ENCODE measurements at places on chromosomes 6 and 20.

DNA sequence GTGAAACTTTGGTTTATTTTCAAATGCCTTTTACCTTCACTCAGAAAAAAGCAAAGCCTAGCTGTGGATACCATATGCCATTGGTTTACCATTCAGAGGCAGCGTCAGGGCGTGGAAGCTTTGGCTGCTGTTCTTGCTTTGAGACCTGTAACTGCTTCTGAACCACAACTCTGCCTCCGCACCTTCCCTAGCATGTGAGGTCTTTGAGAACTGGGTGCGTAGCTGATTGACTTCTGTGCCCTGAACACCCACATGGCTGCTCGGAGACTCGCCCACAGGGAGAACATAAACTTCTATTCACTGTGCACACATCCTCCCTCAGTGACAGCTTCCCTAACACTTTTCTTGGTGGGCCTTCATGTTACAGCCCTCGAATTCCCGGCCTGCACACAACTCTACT lies 11.2 kb upstream of the CLDN20 start:
- no peak for DNase-seq

DNA sequence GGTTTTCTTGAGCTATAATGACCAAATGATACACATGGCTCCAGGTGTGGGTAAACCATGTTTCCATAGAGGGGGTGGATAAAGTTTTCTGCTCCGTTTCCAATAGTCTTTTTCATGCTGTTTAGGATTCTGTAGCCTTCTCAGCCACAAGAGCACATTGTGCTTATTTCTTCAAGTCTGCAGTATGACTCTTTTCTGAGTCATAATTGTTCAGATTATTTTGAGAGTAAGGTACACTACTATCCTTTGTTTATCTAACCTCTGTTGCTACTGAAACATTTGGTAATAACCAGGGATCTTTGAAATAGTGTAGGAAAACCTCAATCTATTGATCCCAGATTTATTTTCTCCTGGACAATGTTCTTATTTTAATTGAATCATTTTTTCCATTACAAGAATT lies 247.9 kb upstream of the BMP2 start:
- DNase-seq: no peak

DNA sequence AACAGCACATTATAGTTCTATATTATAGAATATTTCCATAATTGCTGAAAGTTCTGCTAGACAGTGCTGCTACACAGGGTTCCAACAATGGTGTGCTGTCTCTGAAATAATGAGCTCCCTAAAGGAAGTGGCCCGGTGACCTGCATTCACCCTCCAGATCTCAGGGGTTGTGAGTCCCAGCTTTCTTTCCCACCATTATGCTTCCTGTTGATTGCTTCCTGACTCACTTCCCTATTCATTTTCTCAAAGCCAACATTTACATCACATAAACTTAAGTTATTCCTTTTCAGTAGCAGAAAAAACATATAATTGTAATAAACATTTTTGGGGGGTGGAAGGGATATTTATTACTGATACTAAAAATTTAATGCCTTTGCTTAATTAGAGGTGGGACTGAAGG lies 12.9 kb upstream of the CCN6 start:
- DNase-seq: no peak

DNA sequence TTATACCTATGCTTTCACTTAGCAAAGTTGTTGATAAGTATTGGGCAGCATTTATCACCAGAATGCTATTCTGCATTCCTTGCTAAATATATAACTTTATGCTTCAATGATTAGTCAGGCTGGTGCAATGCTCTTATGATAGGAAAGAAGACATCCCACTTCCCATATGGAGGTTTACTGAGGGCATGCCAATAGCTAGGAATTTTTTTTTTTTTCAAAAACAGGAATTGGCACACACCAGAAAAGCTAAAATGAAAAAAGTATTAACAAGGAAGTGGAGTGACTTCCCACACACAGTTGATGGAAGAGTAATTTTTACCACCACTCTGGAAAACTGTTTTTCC lies 90.8 kb downstream of the FRK start:
- no peak for DNase-seq

DNA sequence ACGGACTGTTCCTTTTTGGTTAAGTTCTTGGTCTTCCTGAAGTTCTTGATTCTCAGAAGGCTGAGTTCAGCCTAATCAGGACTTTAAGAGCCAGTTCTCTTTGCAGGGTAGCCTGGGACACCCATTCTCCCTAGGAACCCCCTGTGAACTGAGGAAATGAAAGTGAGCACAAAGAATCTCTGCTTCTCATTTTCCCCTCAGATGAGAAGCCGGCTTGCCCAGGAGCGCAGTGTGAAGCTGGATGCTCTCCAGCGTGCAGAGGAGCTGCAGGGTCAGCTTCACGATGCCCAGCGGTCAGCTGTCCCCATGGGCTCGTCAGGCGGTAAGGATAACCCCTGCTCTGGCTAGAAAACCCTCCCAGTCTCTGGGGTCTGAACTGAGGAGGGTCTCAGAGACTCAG lies 34.0 kb downstream of the CD164 start:
- no peak for DNase-seq

DNA sequence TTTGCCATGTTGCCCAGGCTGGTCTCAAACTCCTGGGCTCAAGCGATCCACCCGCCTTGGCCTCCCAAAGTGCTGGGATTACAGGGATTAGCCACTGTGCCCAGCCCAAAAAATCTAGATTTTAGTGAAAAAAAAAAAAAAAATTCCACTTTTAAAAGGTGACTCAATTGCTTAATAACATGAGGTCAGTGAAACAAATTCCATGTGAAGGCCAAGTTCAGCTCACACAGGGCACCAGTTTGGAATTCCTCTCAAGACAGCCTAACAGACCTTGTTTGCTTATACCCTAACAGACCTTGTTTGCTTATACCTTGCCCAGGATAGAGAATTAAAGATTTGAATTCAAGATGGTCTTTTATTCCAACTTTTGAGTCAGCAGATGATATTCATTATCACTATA lies 5.1 kb downstream of the RRBP1 start:
- DNase-seq: no peak

DNA sequence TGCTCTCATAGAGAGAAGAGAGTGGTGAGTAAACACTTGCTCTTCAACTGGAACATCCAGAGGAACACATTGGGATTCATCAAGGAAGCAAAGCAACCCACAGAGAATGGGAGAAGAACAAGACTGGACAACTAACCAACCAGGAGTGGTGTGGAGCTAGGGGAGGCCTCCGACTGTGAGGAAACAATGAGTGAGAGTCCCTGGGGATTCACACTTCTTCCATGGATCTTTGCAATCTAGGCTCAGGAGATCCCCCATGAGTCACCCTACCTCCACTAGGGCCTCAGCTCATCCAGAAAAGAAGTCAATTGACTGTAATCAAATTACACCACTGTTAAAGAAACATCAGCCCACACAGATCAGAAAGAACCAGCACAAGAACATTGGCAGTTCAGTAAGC lies 42.3 kb upstream of the CLVS2 start:
- no peak for DNase-seq

GRCh38 chr20:17444091-17444490 lies 87.1 kb downstream of the BFSP1 start:
- DNase-seq: no peak

DNA sequence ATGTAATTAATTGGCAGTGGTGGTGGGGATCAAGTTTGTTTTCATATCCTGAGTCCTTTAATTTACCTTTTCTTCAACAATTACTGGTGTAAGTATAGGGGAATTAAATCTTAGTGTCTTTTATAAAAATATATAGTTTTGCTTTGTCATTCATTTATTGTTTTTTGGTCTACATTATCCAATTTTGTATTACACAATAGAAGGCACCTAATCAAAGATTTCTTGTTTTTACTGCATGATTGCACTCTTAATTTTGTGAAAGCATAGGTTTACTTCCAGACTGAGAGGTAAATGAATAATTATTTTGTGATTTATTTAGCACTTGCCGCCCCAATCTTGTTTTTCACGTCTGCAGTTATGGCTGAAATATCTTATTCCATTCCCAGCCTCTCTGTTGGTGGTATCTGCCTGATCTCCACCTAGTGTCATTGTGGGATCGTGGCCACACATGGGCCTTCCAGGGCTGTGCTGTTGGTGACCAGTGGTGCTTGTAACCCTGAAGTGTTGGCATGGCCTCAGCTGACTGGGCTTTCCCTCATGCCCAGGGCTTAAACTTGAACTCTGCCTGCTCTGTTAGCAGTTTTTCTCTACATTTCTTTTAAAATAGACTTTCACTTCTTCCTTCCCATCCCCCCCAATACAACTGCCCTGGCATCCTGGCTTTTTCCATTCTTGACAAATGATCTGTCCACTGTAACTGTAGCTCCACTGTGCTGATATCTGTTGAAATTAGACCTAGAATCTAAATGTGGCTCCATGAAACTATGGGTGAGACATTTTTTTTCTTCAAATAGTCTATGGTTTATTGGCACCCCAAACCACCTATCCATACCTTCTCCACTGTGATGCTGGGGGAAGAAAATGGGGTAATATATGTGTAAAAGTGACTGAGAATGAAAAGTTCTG lies 24.8 kb downstream of the E2F3 start:
- no peak for DNase-seq

DNA sequence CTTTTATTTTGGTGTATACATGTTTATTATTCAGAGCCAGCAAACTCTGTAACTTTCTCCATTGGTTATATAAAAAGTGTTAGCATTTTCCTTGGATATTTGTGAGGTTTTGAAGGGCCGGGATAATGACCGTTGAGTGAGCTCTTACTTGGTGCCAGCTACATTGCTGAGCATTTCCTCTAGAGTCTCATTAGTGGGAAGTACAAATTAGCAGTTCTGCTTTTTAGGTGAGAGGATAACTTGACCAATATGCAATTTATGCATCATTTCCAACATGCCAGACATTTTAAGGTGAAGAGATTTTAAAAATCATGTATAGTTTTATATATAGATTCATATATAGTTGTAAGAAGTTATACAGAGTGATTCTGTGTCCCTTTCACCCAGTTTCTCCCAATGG lies 84.3 kb downstream of the CARMIL1 start:
- no peak for DNase-seq

DNA sequence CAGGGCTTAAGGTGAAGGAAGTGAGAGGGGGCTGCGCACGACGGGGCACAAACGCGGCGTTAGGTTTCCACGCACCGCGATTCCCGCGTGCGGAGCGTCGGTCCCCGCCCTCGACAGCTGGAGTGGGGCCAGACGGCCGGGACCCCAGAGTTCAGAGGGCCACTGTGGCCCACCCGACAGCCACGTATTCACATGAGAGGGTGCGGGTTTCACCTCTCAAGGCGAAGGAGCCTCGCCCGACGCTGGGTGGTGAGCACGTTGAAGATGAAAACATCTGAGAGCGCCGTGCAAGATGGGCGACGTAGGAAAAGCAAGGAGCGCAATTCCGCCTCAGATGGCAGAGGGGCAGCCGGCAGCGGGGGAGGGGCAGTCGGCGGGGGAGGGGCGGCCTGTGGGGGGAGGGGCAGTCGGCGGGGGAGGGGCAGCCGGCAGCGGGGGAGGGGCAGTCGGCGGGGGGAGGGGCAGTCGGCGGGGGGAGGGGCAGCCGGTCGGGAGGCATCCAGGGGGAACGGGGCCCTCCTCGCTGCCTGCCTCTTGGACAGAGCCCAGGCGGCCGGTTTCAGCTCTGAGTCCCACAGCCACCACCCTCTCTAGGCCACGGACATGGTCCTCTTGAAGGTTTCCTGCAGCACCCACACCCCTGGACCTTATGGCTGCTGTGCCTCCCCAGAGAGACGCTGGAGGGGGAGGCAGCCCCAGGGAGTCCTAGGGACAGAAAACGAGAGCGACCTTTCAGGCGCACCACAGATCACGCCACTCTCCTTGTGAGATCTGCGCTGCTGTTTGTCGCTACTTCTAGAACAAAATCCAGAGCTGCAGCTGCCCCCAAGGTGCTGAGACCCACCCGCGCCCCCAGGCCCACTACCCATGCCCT lies 113.7 kb downstream of the DLL1 start:
- DNase-seq: peak; percentile 69

GRCh38 chr6:51456282-51456681 lies 631.1 kb downstream of the PKHD1 start:
- DNase-seq: no peak

DNA sequence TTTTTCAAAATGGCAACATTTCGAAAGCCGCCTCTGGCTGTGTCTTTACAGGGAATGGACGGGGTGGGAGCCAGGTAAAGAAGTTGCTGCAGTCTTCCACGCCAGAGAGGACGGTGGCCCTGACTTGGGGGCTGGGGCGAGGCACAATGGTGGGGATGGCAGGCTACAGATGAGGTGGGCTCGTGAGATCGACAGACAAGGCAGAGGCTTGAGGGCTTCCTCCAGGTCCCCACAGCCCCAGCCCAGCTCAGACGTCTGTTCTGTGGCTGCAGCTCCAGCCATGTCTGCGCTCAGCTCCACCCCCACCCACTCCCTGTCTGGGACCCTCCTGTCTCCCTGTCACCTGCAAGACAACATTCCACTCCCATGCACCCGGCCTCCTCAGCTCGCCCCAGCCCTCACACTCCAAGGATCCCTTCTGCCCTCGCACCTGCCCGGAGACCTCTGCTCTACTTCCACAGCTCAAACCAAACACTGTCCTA lies 7.4 kb upstream of the C20orf144 start:
- no peak for DNase-seq

DNA sequence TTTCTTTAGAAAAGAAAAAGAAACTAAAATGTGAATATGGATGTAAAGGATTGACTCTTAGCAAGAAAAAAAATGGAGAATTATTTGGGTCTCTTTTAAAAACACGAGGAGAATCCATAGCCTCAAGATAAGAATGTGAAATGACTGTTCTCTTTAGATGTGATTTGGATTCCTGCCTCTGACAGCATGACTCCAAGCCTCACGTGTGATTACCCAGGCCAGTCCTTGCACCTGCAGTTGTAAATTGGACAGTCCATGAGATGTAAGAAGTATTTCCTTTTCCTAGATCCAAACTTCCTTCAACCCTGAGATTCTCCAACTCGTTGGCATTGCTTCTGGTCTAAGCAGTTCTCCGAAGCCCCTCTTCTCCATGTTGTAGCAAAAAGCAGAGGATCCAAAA lies 31.9 kb downstream of the SLC2A12 start:
- DNase-seq: no peak

DNA sequence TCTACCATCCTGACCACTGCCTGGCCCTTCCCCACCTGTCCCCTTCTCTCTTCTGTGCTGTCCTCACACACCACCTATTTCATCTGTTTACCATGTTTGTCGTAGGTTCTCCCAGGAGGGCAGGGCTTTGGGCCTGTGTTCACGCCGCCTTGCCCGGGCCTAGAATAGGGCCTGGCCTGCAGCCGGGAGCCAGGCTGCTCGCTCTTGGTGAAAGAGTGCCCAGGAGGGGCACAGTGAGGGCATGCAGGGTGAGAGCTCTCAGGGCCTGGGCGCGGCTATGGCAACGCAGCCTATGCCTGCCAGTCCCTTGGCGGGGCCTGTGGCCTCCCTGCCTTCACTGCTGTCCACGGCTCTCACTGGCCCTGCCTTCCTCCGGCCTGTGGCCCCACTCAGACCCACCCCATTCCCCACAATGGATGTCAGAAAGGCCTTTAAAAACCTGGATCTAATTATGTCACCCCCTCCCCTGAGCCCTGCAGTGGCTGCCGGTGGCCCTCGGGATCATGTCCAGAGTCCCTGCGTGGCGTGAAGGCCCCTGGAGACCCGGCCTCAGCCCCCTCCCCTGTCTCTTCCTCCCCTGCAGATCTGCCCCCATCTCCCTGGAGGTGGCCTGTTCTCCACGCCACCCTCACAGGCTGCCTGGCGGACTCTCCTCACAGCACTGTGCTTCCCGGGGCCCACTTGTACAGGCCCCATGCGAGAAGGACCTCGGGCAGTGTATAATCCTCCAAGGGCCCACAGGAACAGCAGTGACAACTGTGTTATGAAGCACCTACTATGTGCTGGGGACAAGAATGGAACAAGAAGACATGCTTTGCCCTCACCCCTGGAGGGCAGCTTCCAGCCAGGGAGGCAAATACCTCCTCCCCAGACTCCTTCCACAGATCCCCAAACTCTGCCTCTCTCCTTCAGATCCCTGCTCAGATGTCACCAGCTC lies 22.9 kb upstream of the NOL4L start:
- DNase-seq: no peak

Data from NCI-H1092 (cell line).